Neural crest cell (in vitro differentiated cells): ENCODE measurements at places on chromosomes 16 and 17.

GRCh38 chr16:74902161-74902560 is 82.8 kb downstream of the WDR59 start:
- DNase-seq, result no peak

GRCh38 chr17:19703828-19704613 is 12.4 kb downstream of the SLC47A2 start:
- DNase-seq, result no peak

DNA sequence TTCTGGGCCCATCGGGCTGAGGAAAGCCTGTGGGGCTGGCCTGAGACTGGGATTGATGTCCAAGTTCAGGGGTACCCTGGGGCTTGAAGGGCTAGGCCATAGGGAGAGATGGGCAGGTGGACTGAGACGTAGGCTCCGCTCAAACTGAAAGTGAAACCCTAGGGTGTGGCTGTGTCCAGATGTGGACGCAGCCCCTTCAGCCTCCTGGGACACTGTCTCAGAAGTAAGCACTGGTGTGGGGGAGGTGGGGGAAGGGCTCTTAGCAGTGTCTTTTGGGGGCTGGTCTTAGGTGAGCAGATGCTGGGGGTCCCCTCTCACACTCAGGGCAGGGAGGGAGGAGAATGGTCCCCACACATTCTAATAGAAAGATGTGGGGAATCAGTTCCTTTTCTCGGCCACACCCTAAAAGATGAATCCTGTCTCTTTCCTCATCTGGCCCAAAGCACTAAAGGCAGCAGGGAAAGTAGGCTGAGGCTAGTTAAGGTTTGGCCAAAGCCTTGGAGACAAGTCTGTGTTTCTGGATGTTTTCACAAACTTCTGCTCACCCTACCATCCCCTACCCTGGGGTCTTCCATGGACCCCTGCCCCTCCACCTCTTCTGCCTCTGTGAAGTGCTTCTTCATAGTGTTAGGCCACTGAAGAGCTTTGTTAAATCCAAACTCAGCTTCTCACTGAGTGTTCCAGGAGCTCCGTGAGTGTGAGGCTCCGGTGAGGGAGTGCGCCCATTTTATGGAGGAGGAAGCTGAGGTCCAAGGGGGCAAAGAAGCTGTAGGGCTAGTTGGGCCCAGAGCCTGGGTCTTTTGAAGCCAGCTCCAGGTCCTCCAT is 5.6 kb downstream of the FMNL1 start:
- DNase-seq, result no peak

- no peak for DNase-seq
Observed at GRCh38 chr16:11001611-11002010, 57.2 kb downstream of the CLEC16A start.

DNA sequence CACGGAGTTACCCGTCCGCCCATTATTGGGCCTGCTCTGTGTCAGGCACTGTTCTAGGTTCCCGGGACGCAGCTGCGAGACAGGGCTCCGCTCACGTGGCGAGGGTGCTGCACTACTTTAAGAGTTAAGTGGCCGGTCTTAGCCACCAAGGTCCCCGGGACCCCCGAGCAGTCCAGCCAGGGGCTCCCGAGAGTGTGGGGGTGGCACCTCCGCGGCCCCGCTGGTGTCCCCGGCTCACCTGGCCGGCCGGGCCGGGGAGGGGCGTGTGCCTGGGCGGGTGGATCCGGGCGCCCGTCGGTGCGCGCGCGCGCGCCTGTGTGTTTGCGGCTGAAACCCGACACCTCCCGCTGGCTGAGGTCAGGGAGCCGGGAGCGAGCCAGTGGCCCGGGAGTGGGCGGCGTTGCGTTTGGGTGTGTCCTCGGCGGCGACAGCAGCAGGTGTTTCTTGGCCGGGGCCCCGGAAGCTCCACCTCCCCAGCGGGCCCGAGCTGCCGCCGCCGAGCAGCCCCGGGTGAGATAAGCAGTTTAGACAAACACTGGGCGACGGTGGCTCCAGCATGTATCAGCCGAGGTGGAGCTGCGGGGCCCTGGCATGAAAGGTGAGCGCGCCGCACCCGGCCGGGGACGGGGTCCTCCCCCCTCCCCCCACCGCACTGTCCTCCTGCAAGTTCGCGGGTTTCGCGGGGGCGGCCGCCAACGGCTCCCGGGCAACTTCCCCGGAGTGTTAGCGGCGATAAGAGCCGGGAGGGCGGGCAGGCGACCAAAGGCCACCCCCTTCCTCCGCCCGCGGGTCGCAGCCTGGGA is at the start of gene GSE1:
GSE1 (plus strand) TSS at position 522 of the 803 bp plus-strand sequence; CDS start at position 592, 70 bp downstream.
- DNase-seq, result peak; percentile 69

DNA sequence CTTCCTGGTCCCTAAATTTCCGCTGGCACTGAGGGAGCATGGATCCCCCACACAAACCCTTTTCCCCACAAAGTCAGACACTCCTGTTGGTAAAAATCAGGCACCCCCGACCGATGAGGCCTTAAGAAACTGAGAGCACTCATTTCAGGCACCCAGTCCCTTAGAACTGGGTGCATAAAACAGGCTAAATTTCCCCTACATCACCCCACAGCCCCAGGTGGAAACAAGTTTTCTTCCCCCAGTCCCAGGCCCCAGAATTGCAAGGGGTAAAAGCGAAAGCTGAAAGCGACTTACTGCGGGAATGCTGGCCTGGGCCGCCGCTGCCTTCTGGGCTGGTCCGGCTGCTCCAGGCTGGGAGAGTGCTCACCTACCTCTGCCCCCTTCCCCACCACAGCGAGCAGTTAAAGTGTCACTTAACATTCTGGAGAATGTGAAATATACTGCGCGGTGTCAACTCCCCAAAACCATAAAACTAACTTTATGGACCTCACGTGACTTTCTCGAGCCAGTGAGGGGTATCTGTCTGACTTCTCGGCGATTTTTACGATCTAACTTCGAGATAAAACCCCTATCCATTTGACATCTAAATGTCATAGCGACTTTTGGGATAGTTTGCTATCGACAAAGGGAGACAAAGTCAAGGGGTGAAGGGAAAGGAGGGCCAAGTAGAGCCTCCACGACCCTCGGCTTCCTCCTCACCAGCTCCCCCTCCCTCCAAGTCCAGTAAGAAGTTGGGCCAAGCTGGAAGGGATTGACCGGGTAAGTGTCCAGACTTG is at the start of gene HOXB3:
HOXB3 (minus strand) TSS at position 411 of the 776 bp plus-strand sequence. CDS start 37,767 bp downstream, outside the sequence.
- DNase-seq, result no peak

- DNase-seq, result no peak
Observed at GRCh38 chr16:66689282-66689681, 7.3 kb downstream of the CMTM4 start.
